ENCODE measurements at places on chromosomes 2 and 18.
A peak's percentile ranks its signal among the peaks of the same experiment; 100 is the strongest.

DNA sequence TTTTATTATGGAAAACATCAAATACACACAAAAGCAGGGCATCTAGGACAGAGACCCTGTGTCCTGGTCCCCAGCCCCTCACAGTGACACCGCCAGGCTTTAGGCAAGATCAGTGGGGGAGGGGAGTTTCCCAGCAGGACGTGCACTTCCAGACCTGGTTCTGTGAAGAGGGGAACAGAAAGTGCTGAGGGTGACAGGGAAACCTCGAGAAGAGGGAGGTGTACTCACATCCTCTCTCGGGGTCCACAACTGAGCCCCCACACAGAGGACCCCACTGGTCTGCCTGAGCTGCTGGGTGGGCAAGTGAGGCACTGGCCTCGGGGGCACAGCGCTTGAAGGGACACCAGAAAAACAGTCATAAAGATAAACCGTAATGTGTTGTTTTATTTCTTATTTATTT is 4.4 kb upstream of the GPR35 start:
- no peak for DNase-seq

- no peak for DNase-seq
Observed at GRCh38 chr2:166897666-166898065, 9.4 kb downstream of the XIRP2 start.

- DNase-seq: no peak
Observed at GRCh38 chr18:28831476-28831875, 654.5 kb upstream of the CDH2 start.

DNA sequence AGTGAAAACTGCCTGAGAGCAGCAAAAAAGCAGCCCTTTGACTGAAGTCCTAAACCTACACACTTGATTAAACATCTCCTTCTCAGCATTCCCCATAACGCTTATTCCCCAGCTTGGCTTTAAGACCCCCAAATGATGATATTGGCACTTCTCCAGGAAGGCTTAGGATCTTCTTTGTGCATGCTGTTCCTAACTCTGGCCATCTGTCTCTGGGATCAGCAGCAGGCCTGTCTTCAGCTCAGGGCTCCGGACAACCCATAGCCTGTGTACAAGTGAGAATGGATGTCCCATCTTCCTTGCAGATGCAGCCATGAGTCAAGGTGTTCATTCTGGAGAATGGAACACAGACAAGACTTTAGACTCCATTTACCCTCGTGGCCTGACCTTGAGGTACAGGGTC is 81.6 kb upstream of the TMEM17 start:
- no peak for DNase-seq

DNA sequence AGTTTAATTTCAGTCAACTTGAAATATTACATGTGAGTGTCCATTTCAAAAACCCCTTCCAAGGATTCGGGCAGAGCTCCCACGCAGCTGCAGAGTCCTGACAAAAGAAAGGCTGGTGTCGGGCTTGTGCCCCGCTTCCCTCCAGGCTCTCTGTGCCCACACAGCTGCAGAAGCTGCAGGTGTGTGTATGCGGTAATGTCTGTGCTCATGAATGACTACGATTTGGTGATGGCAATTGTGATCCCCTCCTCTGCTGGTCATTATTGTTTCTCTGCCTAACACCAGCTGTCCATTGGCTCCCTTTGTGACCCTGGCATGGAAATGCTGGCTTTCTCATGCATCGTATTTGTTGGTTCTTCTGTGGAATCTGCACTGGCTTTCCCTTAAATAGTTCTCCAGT is 224.8 kb downstream of the NUP35 start:
- no peak for DNase-seq

- DNase-seq: no peak
Observed at GRCh38 chr18:28114472-28114871, 62.5 kb downstream of the CDH2 start.

DNA sequence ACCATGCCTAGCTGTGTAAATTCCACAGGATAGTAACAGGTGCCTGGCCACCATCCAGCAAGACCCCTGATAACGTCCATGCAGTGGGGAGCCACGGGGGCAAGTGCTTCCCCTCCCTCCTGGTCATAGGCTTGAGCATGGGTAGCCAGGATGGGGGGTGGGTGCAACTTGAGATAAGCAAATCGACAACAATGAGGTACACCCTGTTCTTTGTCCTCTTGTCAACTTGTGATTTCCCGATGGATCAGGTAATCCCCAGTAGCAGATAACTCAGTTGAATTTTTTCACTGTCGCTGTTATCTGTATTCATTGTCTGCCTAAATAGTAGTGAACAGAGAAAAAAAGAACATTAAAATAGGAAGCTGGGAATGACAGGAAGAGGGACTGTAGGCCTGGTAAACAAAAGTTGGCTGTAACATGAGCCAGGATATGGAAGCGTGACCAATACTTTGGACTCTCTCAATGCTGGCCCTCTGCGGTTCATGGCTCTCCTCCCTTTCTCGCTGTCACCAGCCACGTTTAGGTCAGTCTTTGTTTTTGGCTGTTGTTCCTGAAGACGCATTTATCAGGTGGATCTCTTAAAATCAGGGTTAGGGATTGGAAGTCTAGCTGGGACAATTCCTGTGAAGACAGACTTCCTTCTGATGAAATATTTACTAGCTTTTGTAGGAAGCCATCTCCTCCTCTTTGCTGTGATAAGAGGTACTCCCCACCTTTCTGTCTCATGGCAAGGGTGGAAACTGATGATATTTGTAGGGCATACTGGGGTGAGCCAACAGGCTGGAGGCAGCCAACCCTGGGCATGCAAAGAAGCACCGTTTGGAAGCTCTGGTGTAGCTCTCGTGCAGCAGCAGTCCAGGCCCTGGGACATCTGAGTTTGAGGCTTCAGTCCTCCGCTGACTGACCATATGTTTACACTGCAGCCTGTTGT is 42.4 kb downstream of the TCF7L1 start:
- no peak for DNase-seq

- no peak for DNase-seq
Observed at GRCh38 chr2:175937216-175937615, 64.9 kb downstream of the LNPK start.

DNA sequence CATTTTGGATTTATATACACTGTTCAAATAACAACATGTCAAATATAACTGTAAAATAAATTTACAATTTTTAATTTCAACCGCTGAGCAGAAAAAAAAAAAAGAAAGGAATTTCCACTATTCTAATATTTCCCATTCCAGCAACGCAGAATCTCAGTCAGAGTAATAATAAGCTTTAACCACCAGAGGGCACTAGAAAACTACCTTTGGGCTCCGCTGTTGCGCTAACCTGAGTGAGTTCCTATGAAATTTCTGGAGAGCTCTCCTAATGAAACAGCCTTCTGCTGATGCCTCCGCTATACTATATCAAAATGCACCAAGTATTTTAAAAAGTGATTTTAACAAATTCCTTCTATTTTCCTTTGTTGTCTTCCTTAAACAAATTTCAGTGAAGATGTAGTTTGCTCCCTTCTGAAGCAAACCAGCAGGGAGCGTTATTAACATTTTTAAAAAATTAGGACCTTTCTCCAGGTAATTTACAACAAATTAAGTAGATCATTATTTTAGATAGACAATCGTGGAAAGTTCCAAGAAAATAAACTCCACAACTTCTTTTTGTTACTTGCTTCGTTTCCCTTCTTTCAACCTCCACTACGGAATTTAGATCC is 23.0 kb downstream of the ERMN start:
- peak; percentile 34 for DNase-seq

All from GM10248 (cell line).